Skin of body (tissue), 3 donors: ENCODE measurements at places on chromosomes 6 and 20. TPM values are rescaled to one million over a fixed set of nuclear protein-coding genes. Genes with fewer than 3 reads are reported as not detected.

Gene GRM1
- total RNA-seq = 0.10 TPM

Gene LINC00237
- not detected for total RNA-seq

Gene NCR2
- total RNA-seq = not detected

Gene BRPF3
- 15.9 TPM for total RNA-seq

Gene GABRR1
- total RNA-seq = 0.20 TPM
